ENCODE measurements at places on chromosomes 16 and 17. TPM values are rescaled to one million over a fixed set of nuclear protein-coding genes. Genes with fewer than 3 reads are reported as not detected.

DNA sequence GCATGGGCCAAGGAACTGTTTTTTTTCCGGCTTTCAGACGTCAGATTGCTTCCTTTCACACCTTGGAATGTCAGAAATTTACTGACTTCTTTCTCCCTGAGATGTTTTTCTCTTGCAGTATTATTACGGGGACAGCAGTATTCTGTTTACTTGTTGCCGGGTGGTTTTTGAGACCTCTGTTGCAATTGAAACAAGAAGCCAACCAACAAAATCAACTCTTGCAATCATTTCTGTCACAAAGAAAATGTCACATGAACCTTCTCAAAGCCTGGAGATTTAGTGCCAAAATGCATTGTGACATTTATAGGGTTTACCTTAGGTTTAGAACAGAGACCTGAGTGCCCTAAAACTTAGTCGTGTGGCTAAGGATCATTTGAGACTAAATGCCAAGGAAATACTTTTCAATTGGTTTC is 174.3 kb downstream of the MAP2K6 start:
- no peak for DNase-seq

GRCh38 chr16:74249254-74249653 is 47.4 kb upstream of the PSMD7 start:
- no peak for DNase-seq

GRCh38 chr16:89036776-89037175 is 56.9 kb upstream of the ACSF3 start:
- no peak for DNase-seq

GRCh38 chr17:20273741-20274500 is 193.4 kb downstream of the LGALS9B start:
- no peak for DNase-seq

DNA sequence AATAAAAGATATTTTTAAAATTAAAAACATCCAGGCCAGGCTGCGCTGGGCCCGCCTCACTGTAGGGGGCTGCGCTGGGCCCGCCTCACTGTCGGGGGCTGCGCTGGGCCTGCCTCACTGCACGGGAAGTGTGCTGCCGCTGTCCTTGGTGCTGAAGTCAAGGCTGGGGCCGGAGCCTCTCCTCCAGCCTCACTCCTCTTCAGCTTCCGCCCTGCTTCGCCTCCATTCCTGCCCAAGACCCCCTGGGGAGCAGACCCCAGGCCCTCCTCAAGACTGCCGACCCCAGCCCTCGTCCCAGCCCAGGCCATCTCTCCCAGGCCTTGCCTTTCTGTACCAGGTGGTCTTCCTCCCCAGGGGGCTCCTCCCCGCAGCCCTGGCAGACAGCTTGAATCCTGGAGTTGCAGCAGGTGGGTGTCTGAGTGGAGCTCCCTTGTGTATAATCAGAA is 26.2 kb downstream of the ENDOV start:
- no peak for DNase-seq

DNA sequence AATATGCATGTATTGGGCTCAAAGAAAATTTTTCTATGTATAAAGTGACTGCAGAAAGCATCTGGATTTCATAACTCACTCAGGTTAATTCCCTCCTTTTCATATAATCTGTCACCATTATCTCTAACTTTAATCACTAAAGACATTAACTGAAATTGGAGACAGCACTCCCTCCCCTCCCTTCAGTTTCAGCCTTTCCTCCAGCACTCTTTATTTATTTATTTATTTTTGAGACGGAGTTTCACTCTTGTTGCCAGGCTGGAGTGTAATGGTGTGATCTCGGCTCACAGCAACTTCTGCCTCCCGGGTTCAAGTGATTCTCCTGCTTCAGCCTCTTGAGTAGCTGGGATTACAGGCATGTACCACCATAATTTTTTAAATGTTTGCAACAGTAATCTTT is 43.1 kb downstream of the CDH8 start:
- DNase-seq: no peak

DNA sequence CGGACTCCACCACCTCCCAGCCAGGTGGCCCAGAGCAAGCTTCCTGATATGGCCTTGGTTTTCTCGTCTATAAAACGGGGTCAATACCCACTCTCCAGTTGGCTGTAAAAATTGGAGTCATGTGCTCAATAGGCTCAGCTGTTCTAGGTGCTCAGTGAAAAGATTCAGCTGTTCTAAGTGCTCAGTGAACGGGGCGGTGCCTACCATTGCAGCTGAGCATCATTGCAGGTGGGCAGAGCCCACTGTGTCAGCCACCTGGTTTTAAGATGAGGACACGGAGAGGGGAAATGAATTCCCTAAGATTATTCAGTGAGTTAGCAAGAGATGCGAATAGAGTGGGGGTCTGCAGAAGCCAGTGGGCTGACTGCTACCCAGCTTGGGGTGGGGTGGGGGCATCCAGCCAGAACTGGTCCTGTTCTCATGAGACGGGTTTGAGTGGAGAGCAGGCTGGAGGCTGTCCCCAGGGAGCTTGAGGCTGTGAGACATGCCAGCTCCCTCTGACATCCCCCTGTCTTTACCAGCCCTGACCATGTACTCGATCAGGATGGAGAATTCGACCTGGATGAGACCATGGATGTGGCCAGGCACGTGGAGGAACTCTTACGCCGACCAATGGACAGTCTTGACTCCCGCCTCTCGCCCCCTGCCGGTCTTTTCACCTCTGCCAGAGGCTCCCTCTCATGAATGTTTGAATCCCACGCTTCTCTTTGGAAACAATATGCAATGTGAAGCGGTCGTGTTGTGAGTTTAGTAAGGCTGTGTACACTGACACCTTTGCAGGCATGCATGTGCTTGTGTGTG is 21.9 kb downstream of the STAT5A start:
- no peak for DNase-seq

The ZSCAN10 gene
- total RNA-seq: not detected

The PEMT gene
- total RNA-seq: 135 TPM

All from epithelial cell of proximal tubule (primary cell).